ENCODE measurements at places on chromosomes 4 and X.

- no peak for DNase-seq
These were observed 25.3 kb upstream of the GBA3 start for GRCh38 chr4:22667332-22667940.

GRCh38 chrX:46754586-46755061 lies 4.3 kb downstream of the SLC9A7 start:
- no peak for DNase-seq

DNA sequence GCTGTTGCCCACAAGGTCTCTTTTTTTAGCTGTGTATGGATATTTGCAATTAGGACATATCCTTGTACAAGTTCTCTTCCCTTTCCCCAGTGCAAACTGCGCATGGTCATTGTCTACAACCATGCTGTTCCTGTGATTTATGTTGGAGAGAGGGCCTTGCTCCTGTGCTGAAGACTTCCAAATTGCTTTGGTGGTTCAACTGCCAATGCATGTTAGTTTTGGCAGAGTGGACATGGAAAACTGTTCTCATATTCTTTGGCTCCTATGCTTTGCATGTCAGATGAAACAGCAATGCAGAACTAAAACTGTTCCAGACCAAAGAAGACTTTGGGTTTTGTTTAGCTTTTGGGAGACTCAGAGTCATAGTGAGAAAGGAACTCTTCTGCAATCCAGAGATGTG lies 148.8 kb upstream of the EDNRA start:
- DNase-seq: no peak

- DNase-seq: no peak
These were observed 87.6 kb downstream of the JAKMIP1 start for GRCh38 chr4:6112606-6113290.

DNA sequence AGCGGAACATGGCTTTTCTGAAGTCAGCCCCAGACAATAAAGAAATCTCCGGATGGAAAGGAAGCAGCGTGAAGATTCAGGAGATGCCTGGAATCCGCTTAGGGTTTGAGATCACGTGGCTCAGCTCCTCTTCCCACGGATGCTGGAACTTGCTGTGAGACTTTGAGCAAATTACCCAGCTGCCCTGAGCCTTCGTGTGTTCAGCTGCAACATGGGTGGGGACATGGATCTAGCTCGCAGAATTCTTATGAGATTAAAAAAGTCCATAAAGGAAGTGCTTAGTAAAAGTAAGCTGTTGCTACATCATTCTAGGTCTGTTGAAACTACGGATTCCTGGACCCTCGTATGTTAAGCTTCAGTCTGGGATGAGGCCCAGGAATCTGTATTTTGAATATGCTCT lies 55.7 kb upstream of the STIM2 start:
- DNase-seq: no peak

GRCh38 chr4:5198656-5199541 lies 147.6 kb downstream of the STK32B start:
- no peak for DNase-seq

DNA sequence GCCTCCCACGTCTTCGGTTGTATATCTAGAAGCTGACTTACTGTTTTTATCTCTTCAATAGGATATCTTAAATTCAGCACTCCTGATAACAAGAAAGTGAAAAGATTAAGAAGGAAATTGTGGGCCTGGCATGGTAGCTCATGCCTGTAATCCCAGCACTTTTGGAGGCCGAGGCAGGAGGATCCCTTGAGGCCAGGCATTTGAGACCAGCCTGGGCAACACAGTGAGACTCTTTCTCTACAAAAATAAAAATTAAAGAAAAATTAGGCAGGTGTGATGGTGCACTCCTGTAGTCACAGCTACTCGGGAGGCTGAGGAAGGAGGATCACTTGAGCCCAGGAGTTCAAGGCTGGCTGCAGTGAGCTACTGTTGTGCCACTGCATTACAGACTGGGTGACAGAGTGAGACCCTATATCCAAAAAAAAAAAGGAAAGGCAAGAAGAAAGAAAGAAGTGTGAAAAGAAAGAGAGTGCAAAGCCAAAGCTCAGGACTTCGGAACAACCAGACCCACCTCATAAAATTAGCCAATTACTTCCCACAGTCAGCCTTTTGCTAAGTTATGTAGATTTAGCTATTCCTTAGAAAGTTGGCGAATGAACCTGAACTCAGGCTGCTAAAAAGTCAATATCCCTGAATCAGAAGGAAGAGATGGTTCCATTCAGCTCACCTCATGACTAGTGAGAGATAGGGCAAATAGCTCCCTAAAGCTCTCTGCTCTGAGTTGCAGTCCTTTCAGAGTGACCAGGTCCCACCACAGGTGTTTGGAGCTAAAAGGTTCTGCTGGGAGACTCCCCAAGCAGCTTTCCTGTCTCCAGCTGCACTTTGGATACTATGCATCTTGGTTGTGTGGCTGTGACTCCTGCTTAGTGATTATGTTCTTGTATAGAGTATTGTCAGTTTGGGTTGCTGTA lies 9.2 kb downstream of the FGG start:
- DNase-seq: no peak

GRCh38 chrX:28278251-28278650 lies 297.0 kb upstream of the DCAF8L1 start:
- no peak for DNase-seq

DNA sequence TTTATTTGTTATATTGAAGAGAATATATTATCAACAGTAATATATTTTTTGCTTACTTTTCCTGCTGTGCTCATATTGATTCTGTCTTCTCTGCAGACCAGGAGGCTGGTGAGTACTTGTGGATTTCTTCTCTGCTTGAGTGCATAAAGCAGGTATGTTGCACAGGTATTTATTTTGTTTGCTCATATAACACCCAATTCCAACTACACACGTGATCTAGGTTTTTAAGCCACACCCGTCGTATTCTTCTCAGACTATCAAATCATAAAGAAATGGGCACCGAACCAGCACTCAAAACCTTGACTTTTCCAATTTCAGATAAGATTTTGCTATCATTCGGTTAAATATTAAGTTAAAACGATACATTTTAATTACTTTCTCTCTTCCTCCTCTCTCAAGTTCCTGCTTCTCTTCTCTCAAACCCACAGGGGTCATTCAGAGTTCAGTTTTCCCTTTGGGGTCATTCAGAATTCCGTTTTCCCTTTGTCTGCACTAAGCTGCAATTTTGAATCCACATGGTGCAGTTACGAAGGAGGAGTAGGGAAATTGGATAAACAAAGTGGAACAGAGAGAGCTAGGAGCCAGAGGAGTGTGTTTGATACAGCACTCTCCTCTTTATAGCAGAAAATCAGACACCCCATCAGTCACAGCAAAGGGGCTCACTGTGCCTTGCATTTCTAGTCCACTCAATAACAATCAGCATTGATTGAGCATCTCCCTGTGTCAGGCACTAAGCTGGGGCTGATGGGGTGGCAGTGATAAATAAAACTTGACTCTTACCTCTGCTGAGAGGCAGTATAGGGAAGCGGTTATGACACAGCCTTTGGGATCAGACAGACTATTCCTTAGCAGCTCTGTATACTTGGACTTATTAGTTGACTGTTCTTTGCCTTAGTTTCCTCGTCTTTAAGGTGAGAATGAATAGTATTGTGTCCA lies at the start of gene ADH1C:
ADH1C (minus strand) TSS at position 145 of the 936 bp plus-strand sequence; CDS start at position 74, 71 bp downstream.
- DNase-seq: no peak

- no peak for DNase-seq
These were observed 288.1 kb downstream of the EVC2 start for GRCh38 chr4:5420266-5420665.

DNA sequence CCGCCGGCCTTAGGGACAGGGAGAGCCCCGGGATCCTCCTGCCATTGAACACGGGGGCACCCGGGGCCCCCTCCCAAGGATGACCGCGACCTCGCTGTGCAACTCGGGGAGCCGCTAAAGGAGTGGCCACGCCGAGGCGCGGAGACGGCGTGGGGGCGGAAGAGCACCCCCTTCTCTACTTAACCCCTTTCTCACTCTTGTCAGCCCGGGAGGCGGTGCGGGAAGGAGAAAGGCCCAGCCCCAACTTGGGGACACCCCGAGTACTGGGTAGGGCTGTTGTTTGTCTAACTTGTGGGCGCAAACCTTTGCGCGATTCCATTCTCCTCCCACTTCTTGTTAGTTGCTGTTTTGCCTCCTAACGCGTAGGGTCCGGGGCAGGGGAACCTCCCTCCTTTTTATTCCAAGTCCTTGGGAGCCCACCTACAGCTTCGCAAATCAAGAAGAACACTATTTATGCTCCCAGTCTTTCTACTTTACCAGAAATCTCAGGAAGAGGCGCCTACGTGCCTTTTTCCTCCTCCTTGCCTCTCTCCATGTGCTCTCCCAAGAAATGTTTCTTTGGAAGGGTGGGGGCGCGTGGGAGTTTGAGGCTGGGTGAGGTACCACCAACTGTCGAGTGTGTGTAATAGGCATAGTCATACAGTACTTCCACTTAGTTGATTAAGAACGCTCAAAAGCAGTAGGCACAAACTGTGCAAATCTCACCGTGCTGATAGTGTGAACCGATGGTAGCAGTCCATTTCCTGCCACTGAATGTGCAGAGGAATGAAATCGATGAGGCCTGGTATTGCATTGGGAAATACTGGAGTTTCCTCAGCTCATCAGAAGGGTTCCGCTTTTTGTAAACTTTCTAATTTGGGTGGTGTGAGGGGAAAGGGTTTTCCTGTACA lies 813 bp downstream of the DIAPH2 start:
- DNase-seq: peak; percentile 25

- DNase-seq: no peak
These were observed 16.7 kb downstream of the HMX1 start for GRCh38 chr4:8854931-8855330.

- no peak for DNase-seq
These were observed 11.3 kb downstream of the PSAPL1 start for GRCh38 chr4:7423391-7423790.

DNA sequence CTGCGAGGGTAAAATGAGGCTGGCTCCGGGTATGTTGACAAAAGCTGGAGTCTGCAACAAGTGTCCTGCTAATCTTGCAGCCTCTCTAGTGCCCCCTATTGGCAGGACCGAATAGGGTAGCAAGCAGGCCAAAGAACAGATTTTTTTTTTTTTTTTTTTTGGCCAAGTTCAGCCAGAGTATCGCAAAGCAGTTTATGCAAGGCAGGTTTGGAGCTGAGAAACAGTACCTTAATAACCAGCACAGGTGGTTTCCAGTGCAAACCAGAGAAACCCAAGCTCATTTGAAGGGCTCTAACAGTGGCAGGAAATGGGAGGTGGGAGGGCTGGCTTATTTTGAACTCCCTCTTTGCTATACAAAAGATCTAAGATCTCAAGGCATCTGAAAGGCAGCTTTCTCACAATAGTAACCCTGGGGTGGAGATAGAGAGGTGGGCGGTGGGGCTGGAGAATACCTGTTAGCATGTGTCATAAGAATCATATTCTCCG lies 38.2 kb upstream of the OCIAD2 start:
- DNase-seq: peak; percentile 25
